T-cell (primary cell): ENCODE measurements at places on chromosomes 7 and 10.

GRCh38 chr10:72935361-72935760 is 19.2 kb downstream of the PLA2G12B start:
- H3K36me3 ChIP-seq, result no peaks in the 10 kb centered on the region
- H3K4me3 ChIP-seq, result no peak overlapping the region
- H3K27ac ChIP-seq, result no peak overlapping the region
- H3K27me3 ChIP-seq, result no peaks in the 10 kb centered on the region

- no peak overlapping the region for H3K4me3 ChIP-seq
- H3K36me3 ChIP-seq, result no peaks in the 10 kb centered on the region
- DNase-seq, result no peak
- H3K4me1 ChIP-seq, result no peaks in the 10 kb centered on the region
Observed at GRCh38 chr7:81186691-81187090, 267.8 kb upstream of the SEMA3C start.

DNA sequence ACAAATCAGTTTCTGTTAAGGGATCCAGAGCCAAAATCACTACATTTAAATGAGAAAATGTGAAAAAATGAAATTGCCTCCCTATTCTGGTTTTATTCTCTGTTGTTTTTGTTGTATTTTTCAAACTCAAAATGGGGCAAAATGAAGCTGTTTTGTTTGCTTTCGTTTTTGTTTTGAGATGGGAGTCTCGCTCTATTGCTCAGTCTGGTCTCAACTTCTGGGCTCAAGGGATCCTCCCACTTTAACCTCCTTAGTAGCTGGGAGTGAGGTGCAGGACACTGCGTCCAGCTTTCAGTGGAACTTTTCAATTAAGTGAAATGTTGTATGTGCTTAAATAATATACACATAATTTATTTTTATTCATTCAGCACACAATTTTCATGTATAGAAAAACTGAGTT is 205.0 kb downstream of the SORCS1 start:
- no peak overlapping the region for H3K4me3 ChIP-seq
- H3K27me3 ChIP-seq, result no peaks in the 10 kb centered on the region
- DNase-seq, result no peak
- H3K36me3 ChIP-seq, result no peaks in the 10 kb centered on the region
- H3K27ac ChIP-seq, result no peak overlapping the region

DNA sequence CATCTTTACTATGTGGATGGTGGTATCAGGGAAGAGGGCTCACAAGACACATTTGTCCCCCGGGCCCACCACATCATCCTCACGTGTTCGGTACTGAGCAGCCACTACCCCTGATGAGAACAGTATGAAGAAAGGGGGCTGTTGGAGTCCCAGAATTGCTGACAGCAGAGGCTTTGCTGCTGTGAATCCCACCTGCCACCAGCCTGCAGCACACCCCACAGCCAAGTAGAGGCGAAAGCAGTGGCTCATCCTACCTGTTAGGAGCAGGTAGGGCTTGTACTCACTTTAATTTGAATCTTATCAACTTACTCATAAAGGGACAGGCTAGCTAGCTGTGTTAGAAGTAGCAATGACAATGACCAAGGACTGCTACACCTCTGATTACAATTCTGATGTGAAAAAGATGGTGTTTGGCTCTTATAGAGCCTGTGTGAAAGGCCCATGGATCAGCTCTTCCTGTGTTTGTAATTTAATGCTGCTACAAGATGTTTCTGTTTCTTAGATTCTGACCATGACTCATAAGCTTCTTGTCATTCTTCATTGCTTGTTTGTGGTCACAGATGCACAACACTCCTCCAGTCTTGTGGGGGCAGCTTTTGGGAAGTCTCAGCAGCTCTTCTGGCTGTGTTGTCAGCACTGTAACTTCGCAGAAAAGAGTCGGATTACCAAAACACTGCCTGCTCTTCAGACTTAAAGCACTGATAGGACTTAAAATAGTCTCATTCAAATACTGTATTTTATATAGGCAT is 9.1 kb upstream of the CSGALNACT2 start:
- no peak overlapping the region for H3K4me3 ChIP-seq
- no peaks in the 10 kb centered on the region for H3K4me1 ChIP-seq
- DNase-seq, result no peak
- no peaks in the 10 kb centered on the region for H3K36me3 ChIP-seq
- H3K27ac ChIP-seq, result peak overlapping the region; percentile 39

- no peaks in the 10 kb centered on the region for H3K36me3 ChIP-seq
- no peak overlapping the region for H3K4me3 ChIP-seq
- DNase-seq, result no peak
- H3K4me1 ChIP-seq, result no peaks in the 10 kb centered on the region
- no peak overlapping the region for H3K27ac ChIP-seq
Observed at GRCh38 chr7:137032436-137032835, 164.0 kb downstream of the CHRM2 start.

DNA sequence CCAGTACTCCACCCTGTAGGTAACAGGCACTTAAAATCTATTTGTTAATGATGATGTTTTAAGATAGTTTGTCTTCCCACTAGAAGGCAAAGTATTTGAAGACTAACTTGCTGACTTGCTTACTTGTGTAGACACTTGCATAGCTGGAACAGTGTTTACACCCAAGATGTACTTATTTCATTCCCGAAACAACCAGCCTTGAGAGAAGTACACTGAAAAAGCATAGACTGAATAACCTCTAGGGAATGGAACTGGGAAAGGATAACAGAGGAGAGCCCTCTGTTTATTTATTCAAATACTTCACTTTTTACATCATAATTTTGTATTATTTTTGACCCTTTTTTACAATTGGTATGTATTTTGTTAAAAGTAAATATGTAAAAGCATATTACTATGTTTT is 33.1 kb upstream of the TMEM26 start:
- no peaks in the 10 kb centered on the region for H3K36me3 ChIP-seq
- no peak for DNase-seq

DNA sequence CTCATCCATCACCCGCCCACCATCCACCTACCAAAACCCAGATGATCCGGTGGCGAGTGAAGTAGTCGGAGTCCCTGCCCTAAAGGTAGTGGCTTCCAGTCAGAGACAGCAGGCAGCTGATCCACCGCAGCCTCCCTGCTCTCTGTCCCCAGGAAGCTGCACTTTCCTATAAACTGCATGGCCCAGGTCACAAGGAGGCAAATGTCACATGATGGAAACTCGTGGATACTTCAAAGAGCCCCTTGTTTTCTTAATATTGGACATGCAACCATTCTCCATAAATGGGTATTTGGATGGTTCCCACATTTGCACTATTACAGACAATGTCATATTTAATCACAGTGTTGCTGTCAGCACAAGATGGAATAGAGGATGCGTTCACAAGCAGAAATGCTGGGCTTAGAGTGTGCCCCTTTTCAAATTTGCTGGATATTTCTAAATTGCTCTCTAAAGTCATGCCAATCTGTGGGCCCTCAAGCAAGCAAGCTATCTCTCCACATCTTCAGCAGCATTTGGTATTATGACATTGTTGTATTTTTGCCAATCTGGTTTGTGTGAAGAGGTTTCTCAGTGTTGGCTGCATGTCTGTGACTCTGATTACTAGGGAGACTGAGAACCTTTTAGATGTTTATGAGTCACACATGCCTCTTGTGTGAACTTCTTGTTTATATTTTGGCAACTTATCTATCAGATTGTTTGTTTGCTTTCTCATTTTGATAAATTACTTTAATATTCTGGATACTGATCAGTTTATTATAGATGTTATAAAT is 822.0 kb downstream of the TNS3 start:
- DNase-seq, result no peak
- H3K27ac ChIP-seq, result no peak overlapping the region
- no peaks in the 10 kb centered on the region for H3K27me3 ChIP-seq
- H3K4me1 ChIP-seq, result no peaks in the 10 kb centered on the region

DNA sequence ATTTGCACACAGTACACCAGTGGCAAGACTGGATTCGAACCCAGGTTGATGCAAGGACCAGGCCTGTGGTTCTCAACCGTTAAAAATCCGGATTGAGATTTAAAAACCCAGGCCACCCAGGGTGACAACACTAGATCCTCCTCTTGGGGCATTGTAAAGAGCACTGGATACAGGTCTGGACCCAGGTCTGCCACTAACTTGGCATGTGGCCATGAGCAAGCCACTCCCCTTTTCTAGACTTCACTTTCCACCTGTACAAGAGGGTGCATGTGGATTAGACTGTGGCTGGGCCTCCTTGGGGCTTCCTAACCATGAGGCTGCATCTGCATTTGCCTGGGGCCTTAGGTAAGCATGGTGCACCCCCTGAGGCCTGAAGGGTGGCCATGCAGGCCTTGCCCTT is 21.7 kb upstream of the SLC29A3 start:
- H3K27me3 ChIP-seq, result peaks cover 49% of the 10 kb centered on the region
- H3K4me3 ChIP-seq, result no peak overlapping the region
- DNase-seq, result no peak
- H3K27ac ChIP-seq, result no peak overlapping the region

DNA sequence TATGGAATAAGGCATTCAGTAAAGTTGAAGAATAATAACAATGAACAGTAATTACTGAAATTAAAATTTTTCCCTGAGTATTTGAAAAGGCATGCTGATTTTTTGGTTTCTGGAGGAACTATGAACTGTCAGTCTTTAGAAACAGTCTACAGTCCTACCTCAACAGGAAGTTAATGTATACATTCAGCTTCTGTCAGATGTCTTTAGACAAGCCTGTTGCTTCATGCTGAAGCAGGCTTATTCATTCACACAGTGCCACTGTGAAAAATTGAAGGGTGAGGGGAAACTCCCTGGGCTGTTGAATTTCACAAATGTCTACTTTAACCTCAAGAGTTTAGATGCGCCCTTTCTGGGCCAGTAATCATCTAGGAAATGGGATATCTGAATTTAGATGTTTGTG is 3.5 kb downstream of the NRF1 start:
- DNase-seq, result no peak
- no peak overlapping the region for H3K4me3 ChIP-seq
- H3K4me1 ChIP-seq, result peaks cover 37% of the 10 kb centered on the region
- no peak overlapping the region for H3K27ac ChIP-seq
- no peaks in the 10 kb centered on the region for H3K36me3 ChIP-seq

GRCh38 chr10:121678631-121679174 is 80.5 kb upstream of the FGFR2 start:
- H3K4me3 ChIP-seq, result no peak overlapping the region
- no peak overlapping the region for H3K27ac ChIP-seq
- peaks cover 22% of the 10 kb centered on the region for H3K27me3 ChIP-seq

DNA sequence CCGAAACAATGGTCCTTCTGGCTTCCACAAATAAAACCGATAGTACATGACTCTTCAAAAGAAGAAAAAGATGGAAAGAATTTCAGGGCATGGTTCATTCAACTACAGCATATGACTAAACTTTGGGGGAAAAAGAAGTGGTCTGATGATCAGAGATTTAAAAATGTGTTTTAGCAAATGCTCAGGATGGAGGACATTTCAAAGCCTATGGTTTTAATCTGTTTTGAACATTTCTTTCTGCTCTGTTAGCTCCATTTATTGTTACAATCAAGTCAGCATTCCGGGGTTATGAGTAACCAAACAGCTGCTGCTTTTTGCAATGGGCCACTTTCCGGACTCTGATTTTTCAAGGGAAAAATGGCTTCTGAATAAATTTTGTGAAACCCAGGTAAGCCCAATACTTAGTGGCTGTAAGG is 142.4 kb downstream of the CUBN start:
- no peaks in the 10 kb centered on the region for H3K27me3 ChIP-seq
- H3K4me1 ChIP-seq, result no peaks in the 10 kb centered on the region
- DNase-seq, result no peak
- no peak overlapping the region for H3K4me3 ChIP-seq

DNA sequence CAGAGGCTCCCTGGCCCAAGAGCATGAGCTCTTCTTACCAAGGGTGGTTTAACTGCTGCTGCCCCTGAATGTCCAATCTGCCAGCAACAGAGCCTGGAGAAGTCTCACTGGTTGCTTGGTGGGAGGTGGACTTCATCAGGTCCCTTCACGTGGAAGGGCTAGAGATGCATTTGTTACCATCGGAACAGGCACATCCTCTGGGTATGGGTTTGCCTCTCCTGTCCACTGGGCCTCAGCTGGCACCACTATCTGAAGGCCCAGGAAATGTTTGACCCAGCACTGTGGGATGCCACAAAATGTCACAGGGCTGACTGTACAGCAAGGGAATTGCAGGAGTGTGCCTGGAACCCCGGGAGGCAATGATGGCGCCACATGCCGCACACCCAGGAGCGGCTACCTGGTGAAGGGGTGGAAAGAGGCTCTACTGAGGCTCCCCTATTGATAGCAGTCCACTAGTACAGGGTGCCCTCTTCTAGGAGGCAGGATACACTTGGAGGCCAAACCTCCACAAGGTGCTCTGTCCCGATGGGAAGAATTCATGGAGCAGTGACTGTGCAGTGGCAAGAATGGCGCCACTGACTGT is 603.1 kb upstream of the MGMT start:
- no peaks in the 10 kb centered on the region for H3K36me3 ChIP-seq
- H3K4me3 ChIP-seq, result no peak overlapping the region
- DNase-seq, result no peak
- H3K27ac ChIP-seq, result no peak overlapping the region
- H3K4me1 ChIP-seq, result no peaks in the 10 kb centered on the region
- H3K27me3 ChIP-seq, result no peaks in the 10 kb centered on the region

DNA sequence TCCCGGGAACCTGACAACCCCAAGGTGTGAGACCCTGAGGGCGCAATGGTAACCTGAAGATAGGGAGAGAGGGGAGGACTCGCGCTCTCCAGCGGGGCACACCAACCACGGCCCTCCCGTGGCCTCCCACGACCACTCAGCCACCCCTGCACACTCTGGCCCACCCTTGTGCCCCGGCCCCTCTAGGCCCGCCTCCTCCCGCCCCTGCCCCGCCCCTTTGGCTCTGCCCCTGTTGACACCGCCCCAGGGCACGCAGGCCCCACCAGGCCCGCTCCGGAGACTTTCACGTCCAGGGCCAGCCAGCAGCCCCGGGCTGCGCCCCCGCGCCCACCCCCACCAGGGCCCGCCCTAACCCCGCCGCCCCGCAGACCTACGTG is 10.9 kb downstream of the ATG9B start:
- H3K36me3 ChIP-seq, result no peaks in the 10 kb centered on the region
- no peak for DNase-seq
- H3K27ac ChIP-seq, result peak overlapping the region; percentile 95
- H3K4me3 ChIP-seq, result peak overlapping the region; percentile 30
- peaks cover 13% of the 10 kb centered on the region for H3K27me3 ChIP-seq
